DND-41 (cell line): ENCODE measurements at places on chromosomes 11 and 22.

GRCh38 chr11:8092587-8093424, 11.8 kb downstream of the TUB start:
- H3K27ac ChIP-seq, result no peak overlapping the region
- no peaks in the 10 kb centered on the region for H3K4me1 ChIP-seq
- H3K36me3 ChIP-seq, result no peaks in the 10 kb centered on the region
- DNase-seq, result peak; percentile 48

DNA sequence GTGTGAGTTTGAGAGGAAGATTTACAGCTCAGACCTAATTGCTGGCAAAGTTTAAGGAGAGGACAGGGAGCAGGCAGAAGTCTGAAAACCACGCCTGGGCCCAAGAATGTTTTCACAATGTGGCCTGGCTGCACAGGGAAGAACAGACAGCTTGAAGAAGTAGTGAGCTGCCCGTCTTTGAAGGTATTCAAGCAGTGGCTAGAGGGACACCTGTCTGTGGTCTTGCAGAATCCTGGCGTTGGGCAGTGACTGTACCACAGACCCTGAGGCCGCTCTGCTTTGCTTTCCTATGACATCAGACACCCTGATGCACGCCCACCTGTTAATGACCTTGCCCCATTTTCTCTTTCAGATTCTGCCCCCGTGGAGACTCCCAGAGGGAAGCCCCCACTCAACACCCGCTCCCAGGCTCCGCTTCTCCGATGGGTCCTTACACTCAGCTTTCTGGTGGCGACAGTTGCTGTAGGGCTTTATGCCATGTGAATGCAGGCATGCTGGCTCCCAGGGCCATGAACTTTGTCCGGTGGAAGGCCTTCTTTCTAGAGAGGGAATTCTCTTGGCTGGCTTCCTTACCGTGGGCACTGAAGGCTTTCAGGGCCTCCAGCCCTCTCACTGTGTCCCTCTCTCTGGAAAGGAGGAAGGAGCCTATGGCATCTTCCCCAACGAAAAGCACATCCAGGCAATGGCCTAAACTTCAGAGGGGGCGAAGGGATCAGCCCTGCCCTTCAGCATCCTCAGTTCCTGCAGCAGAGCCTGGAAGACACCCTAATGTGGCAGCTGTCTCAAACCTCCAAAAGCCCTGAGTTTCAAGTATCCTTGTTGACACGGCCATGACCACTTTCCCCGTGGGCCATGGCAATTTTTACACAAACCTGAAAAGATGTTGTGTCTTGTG, 6.6 kb upstream of the MCM5 start:
- H3K27ac ChIP-seq, result no peak overlapping the region
- no peak overlapping the region for H3K4me3 ChIP-seq
- no peaks in the 10 kb centered on the region for H3K36me3 ChIP-seq

- DNase-seq, result no peak
- H3K4me1 ChIP-seq, result no peaks in the 10 kb centered on the region
- peaks cover 16% of the 10 kb centered on the region for H3K27me3 ChIP-seq
- H3K4me3 ChIP-seq, result no peak overlapping the region
- no peak overlapping the region for H3K27ac ChIP-seq
These were observed 9.1 kb upstream of the POU2AF2 start for GRCh38 chr11:111236383-111236782.

DNA sequence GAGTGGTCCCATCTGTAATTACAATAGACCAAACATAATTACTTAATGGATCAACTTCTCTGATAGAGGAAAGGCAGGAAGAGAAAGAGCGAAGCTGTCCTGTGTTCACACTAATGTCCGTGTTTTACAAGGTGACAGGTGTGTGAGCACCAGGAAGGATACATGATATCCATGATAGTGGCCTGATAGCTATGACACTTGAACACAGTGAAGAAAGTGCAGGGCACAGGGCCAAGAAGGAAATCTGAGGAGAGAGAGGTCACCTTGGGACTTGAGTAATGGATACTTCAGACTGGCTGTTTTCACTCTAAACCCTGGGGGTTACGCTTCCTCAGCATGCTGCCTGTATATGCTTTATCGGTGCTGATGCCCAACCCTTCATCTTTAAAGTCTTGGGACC, 29.4 kb downstream of the TUB start:
- H3K27ac ChIP-seq, result no peak overlapping the region
- H3K4me1 ChIP-seq, result no peaks in the 10 kb centered on the region
- no peak overlapping the region for H3K4me3 ChIP-seq

- no peak overlapping the region for H3K27ac ChIP-seq
- H3K27me3 ChIP-seq, result peaks cover 5% of the 10 kb centered on the region
- H3K36me3 ChIP-seq, result no peaks in the 10 kb centered on the region
These were observed 128.0 kb downstream of the RBFOX2 start for GRCh38 chr22:35900483-35901168.

DNA sequence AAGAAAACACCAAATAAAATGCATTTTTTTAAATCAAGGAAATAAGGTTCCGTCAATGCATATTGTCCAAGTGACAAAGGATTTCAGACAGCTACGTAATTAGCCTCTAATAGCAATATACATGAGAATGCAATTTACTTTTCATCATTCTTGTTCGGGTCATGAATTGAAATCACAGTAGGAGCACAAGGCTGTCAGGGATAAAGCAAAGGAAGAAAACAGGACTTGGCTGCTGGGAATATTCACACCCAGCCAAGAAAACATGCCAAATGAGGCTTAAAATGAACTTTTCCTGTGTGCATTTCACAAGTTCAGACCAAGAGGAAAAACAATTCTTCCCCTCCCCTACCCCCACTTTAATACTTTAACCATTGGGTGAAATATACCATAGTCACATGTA, 188.6 kb downstream of the CWF19L2 start:
- no peaks in the 10 kb centered on the region for H3K4me1 ChIP-seq
- no peaks in the 10 kb centered on the region for H3K27me3 ChIP-seq
- DNase-seq, result no peak
- no peaks in the 10 kb centered on the region for H3K36me3 ChIP-seq
- H3K27ac ChIP-seq, result no peak overlapping the region
- no peak overlapping the region for H3K4me3 ChIP-seq

DNA sequence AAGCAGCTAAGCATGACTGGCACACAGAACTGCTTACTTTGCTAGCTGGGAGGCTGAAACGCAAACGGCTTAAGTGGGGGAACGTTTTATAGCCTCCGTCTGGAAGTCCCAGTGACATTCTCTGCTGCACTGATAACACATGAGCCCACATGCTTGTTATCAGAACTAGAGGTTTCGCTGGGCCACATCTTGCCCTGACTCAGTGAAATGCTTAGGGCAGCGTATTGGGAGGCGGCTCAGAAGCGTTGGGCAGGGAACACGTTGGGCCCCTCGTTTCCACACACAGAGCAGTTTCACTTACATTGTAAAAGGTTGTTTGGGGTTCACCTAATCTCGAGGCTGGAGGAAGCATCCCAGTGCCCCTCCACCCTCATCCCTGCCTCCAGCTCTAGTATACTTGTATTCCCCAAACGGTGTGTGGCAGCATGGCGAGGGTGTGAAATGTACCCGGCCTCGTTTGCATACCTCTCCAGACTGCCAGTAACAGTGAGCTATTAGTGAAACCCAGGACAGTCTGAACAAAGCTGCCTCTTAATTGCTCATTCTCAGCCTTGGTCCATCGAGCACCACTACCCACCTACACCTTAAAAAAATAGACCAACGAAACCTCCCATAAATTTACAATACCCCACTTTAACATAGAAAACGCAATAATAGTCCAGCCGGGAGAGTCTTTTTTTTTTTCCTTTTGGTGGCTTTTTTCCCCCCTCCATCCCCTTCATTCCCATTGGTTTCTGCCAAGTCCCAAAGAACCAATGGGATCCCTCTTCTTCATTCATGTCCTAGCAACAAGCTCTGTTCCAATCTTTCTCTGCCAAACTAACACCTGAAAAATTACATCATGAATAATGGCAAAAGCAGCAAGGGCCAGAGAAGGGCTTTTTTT, 218.8 kb upstream of the SORL1-AS1 start:
- H3K27me3 ChIP-seq, result peaks cover 20% of the 10 kb centered on the region
- H3K36me3 ChIP-seq, result no peaks in the 10 kb centered on the region
- H3K4me1 ChIP-seq, result no peaks in the 10 kb centered on the region

DNA sequence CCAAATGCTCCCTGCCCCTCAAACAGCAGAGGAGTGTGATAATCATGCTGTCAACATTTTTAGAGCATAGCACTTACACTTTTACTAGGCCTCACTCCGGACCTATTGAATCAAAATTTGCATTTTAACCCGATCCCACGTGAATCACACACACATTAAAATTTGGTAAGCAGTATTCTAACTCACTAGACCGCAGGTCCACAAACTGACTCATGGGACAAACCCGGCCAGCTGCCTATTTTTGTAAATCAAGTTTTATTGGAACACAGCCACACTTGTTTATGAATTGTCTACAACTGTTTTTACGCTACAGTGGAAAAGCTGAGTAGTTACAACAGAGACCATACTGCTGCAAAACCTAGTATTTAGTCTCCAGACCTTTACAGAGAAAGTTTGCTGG, 43.3 kb downstream of the SNX19 start:
- H3K4me3 ChIP-seq, result no peak overlapping the region
- no peak for DNase-seq
- H3K36me3 ChIP-seq, result peaks cover 70% of the 10 kb centered on the region

GRCh38 chr22:49393526-49393925, 434.1 kb downstream of the BRD1 start:
- DNase-seq, result no peak
- H3K4me1 ChIP-seq, result no peaks in the 10 kb centered on the region
- peaks cover 3% of the 10 kb centered on the region for H3K27me3 ChIP-seq
- H3K36me3 ChIP-seq, result no peaks in the 10 kb centered on the region
- H3K27ac ChIP-seq, result no peak overlapping the region
- no peak overlapping the region for H3K4me3 ChIP-seq

- DNase-seq, result no peak
- H3K36me3 ChIP-seq, result no peaks in the 10 kb centered on the region
- no peak overlapping the region for H3K27ac ChIP-seq
- H3K4me3 ChIP-seq, result no peak overlapping the region
These were observed 10.9 kb downstream of the SSH3 start for GRCh38 chr11:67314218-67314617.
